ENCODE measurements at places on chromosomes 2 and 18.

GRCh38 chr18:32380559-32380958 is 90.1 kb downstream of the GAREM1 start:
- DNase-seq = no peak

DNA sequence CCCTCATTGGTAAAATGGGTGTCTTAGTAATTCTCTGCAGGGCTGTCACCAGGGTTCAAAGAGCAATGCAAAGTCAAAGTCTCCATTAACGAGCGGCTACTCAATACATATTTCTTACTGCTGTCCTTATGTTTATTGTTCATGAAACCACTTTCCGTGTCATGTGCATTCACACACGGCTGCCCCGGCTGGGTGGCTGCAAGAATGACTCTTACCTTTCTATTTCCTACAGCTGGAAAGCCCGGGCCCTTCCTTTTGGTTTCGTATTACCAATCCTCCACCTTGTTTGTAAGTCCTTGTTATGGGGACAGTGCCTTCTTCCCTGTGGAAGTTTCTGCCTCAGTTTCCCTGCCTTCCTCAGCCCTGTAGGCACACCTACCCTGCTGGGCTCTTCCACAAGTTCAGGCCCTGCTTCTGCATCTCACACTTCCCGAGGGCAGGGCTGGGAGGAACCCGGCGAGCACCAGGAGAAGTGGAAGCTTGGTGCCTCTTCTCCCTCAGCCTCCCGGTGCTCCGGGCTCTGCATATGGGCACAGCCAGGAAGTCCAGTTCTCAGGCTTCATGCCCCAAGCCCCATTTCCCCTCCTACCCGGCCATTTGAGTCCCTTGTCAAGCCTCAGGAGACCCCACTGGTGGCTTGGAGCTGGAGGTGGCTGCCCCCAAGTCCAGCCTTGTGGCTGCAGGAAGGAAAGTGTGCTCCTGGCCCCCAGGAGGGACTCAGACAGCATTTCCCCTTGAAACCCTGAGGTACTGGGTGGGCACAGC is 18.7 kb upstream of the ACKR3 start:
- no peak for DNase-seq

DNA sequence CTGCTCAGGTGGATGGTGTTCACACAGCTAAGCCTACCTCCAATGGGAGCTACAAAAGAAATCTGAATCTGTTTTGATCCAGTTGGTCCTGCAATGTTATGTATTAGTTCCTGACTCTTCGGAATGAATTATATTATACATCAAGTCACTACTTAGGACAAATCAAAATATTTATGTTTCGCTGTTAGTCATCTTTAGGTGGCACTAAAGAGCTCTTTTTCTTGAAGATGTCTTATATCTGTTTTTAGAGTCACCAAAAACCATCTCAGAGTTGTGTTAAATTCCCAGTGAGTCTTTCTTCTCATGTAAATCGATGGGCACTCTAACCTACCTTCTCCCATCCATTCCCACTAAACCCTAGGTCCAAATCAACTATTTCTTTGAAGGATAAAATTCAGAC is 2.2 kb downstream of the DNER start:
- DNase-seq = no peak

- DNase-seq = peak; percentile 17
Measured at GRCh38 chr18:13136056-13136903, 82.3 kb upstream of the LDLRAD4 start.

Data from NCI-H2227 treated with DMSO at 0.1 percent for 48 hours (cell line).